ENCODE measurements at places on chromosomes 5 and 9.

GRCh38 chr5:8844206-8844605 is 701.7 kb downstream of the SEMA5A start:
- DNase-seq, result no peak

DNA sequence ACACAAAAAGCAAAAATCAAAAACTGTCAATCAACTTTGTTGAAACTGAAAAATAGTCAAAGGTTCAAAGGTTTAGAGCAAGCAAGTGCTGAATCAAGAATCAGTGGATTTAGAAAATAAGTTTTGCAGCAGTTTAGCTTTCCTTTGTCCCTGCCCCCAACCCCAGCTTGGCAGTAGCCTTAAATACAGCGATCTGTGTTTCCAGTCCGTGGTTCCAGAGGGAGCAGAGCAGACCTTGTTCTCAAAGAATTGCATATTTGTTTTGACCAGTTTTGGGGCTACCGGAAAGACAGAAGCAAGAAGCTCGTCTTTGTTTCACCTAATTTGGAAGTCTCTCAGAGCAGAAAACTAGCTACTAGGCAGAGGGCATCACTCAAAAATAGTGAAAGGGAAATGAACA is 57.2 kb upstream of the PRDM9 start:
- DNase-seq, result no peak

GRCh38 chr5:17020678-17021601 is 84.9 kb upstream of the MYO10 start:
- DNase-seq, result no peak

- DNase-seq, result peak; percentile 15
Measured at GRCh38 chr5:97078958-97079743, 63.3 kb downstream of the LIX1 start.

GRCh38 chr9:107060062-107060461 is 197.1 kb downstream of the ZNF462 start:
- DNase-seq, result no peak

DNA sequence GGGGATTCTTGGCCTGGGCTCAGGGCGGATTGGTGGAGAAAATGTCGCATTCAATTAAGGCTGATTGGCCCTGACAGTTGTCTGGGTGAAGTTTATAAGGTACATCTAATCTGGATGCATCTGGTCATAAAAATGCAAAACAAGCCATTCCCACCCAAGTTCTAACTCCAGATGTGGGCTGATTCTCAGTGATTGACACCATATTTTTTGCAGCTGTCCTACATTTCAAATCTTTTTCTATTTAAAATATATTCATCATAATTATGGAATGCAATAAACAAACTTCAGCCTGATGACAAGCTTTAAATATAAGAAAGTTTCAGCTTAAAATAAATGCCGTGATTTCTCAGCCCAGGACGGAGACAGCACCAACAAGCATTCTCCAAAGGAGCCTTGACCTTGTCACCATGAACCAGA is 146.4 kb upstream of the SMIM23 start:
- no peak for DNase-seq

DNA sequence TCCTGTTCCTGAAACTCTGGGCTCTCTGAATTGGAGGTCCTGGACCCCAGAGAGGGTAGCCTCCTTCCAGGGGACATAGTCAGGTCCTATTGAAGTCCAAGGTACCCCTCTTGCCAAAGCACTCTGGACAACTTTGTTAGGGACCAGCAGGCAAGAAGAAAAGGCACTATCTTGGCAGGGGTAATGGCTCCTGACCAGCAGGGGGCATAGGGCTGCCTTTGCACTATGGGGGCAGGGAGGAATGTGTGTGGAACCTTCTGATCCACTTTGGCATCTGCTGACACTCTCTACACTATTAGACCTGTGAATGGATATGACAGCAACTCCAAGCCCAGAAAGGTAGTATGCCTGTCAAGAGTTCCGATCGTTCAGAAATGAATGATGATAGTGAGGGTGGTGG is 179.0 kb upstream of the CD180 start:
- DNase-seq, result peak; percentile 5

GRCh38 chr9:126128494-126129142 is 198.0 kb upstream of the MVB12B start:
- DNase-seq, result no peak

- DNase-seq, result no peak
Measured at GRCh38 chr5:173697931-173698579, 81.6 kb upstream of the BOD1 start.

GRCh38 chr9:129027685-129028191 is 393 bp downstream of the SH3GLB2 start:
- DNase-seq, result peak; percentile 76

DNA sequence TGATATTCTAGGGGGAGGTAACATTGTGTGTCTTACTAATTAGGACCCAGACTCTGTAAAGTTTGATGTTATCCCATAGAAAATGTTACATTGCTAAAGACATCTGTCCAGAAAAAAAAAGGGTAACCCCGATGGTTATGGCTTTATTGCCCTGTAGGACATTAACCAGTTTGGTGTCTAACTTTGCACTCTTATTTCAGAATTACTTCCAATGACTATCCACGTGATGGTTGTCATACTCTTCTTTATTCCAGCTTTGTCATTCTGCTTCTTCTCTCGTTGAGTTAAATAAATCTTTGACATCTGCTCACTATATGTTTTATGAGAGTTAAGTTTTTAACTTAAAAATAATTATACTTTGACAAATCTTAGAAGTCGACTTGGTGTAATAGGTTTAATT is 180.4 kb upstream of the ANKRD55 start:
- DNase-seq, result no peak

- DNase-seq, result peak; percentile 52
Measured at GRCh38 chr5:10704949-10705621, 55.9 kb downstream of the DAP start.

- no peak for DNase-seq
Measured at GRCh38 chr9:104842698-104843097, 78.8 kb downstream of the NIPSNAP3B start.

GRCh38 chr5:109199799-109200620 is 209.8 kb downstream of the PJA2 start:
- DNase-seq, result no peak

- DNase-seq, result no peak
Measured at GRCh38 chr9:82599336-82599949, 463.5 kb downstream of the RASEF start.

DNA sequence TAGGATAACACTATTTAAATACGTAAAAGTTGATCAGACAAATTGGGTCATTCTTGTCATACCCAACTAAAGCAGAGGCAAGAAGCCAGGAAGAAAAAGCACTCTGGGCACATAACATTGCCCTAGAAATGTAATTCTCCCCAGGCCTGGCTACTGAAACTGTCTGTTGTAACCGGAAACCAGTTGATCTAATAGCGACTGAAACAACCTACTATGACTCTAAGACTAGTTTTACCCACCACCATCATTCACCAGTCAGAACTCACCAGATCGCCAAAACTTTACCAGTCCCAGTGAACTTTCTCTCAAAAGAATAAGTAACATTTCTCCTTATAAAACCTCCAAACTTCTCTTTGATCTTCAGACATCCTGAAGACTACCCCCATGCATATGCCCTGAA is 99.3 kb upstream of the WWC1 start:
- DNase-seq, result no peak

DNA sequence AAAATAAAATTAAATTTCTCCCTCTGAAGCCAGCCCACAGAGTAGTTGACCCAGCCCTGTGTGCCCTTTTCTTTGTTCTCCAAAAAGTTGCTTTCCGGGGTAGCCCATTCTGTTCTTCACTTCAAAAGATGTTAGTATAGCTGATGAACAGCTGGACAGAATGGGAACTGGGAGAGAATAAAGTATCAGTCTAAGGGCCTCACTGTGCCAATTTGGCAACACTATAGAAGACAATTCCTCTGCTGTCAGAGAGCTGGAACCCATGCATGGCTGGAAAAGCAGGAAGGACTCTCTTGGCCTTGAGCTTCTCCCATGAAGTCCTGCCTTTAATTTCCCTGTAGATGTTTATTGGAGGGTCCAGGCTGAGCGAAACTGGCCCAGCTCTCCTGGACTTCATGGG is 11.0 kb upstream of the TNFSF8 start:
- DNase-seq, result no peak

GRCh38 chr5:1537603-1538154 is 13.9 kb upstream of the LPCAT1 start:
- no peak for DNase-seq

DNA sequence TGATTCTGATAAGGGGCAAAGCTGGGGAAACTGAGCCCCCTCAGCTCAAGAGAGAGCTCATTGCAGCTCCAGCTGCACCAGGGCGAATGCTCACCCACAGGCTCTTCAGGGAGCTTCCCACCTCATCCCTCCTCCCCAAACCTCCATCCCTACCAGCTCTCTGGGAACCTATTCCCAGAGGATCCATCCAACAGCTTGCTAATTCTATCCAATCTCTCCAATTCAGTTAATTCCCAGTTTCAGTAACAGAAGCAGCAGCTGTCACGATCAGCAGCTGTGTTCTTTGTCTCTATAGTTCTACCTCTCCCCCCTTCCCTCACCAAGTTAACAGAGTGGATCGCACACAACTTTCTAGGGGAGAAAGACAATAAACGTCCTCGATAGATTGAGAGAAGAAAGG is 135.5 kb upstream of the EFNA5 start:
- DNase-seq, result no peak

DNA sequence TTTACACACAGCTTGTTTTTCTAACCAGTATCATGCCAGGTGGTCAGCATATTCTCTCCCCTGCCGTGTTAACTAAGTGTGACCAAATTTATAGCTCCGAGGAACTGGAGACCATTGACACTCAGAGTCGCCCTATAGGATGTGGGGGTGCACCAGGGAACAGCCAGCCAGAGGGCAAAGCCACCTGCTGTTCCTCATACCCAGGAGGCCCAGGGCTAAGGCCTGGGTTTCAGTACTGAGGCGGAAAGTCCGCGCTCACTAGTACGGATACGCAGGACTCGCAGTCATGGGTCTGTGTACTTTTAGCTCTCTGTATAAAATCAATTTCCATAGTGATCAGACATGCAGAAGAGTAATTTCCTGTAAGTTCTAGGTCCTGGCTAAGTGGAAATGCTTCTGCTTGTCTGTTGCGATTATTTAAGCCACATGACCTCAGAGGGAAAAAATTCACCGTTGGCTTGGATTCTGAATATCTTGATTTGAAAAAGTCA is 247.0 kb downstream of the AOPEP start:
- no peak for DNase-seq

GRCh38 chr9:93654351-93654961 is 78.1 kb downstream of the PHF2 start:
- DNase-seq, result no peak

- DNase-seq, result no peak
Measured at GRCh38 chr5:159874263-159874662, 42.0 kb upstream of the ADRA1B start.

DNA sequence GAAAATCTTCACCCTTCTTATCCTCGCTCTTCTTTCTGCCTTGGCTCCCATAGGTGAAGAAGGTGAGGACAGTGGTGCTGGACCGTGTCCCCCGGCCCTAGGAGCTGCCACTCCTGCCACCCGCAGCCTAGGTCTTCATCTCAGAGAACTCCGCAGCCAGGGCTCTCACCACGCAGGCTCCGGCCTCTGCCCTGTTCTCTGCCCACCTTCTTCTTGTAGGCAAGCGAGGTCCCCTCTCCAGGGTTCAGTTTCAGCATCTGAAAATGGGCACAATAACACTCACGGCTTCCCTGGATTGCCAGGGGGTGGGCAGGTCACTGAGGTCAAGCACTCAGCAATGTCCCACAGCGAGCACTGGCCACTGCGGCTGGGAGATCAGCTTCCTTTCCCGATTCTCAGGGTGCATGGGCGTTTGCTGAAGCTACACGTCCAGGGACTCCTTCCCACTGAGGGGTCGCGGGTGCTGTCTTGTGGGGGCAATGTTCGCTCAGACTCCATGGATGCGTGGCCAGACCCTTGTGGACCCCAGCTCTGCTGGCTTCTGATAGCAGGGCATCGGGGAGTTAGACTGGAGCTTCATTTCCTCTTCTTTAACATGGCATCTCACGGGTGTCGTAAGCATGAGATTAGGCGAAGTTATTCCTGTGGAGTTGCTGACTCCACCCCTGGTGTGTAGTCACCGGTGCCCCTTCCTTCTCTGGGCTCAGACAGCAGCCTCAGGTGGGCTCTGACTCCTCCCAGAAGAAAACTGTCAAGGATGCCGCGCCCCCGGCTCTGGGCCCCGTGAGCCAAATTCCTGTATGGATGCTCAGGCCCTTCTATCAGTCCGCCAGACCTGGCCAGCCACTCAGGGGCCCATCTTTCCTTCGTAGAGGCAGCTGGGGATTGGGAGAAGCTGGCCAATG is 145.1 kb upstream of the IRX2 start:
- DNase-seq, result no peak

- DNase-seq, result peak; percentile 38
Measured at GRCh38 chr9:71509054-71509453, 259.3 kb downstream of the CEMIP2 start.

DNA sequence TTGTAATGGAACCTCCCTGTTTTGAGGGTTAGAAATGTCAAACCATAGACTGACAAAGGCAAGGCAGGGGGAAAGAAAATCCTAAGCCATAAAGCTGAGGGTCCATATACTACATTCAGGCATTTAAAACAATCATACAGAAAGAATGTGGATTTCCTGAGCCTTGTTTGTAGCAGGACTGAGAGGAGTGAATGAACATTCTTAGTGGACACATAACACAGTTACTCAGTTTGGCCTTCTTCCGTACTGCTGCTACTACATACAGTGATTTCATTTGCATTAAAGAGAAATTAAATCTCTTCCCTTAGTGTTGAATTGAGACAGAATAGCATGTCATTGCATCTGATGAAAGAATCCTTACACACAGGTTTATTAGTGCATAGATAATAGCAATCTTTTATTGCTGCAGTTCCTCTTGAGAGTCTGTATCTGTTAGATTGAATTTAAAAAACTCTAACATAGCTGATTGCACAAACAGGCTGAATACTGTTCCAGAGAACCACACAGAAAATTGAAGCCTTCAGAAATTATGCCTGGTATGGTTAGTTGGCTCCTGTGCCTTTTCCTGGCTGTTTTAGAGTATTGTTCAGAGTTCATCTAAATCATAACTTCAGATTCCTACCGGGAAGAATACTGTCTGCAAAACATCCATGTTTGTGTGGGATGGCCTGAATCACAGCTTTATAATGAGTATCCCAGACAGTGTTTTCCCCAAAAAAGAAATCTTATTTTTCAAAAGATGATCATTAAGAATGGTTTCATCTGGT is 2.0 kb upstream of the MTX3 start:
- no peak for DNase-seq

- no peak for DNase-seq
Measured at GRCh38 chr5:124259017-124259416, 487.4 kb downstream of the ZNF608 start.
